ENCODE measurements at places on chromosomes 7 and 10. TPM values are rescaled to one million over a fixed set of nuclear protein-coding genes. Genes with fewer than 3 reads are reported as not detected.

DNA sequence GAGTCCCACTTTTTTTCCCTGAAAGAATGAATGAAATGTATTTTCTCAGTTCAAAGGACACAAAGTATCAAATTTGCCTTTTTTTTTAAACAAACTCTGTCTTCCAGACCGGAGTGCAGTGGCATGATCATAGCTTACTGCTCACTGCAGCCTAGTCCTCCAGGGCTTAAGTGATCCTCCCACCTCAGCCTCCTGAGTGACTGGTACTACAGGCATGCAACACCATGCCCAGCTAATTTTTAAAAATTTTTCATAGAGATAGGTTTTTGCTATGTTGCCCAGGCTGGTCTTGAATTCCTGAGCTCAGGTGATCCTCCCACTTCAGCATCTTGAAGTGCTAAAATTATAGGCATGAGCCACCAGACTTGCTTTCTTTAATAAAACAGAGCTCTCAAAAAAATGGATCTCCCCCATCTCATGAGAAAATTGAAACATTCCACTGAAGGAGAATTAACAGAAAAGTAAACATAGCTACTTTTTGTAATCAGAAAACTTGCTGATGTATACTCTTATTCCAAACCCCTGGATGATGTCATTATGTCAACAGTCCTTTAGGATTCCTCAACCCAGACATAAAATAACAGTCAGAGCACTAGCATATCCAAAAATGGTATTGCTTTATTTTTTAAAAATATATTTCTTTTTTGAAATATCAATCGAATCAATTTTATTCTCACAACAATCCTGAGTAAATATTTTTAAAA, 12.3 kb upstream of the TRDMT1 start:
- H3K36me3 ChIP-seq = no peaks in the 10 kb centered on the region
- H3K4me3 ChIP-seq = no peak overlapping the region
- H3K4me1 ChIP-seq = peaks cover 39% of the 10 kb centered on the region
- no peaks in the 10 kb centered on the region for H3K27me3 ChIP-seq
- DNase-seq = peak; percentile 56

DNA sequence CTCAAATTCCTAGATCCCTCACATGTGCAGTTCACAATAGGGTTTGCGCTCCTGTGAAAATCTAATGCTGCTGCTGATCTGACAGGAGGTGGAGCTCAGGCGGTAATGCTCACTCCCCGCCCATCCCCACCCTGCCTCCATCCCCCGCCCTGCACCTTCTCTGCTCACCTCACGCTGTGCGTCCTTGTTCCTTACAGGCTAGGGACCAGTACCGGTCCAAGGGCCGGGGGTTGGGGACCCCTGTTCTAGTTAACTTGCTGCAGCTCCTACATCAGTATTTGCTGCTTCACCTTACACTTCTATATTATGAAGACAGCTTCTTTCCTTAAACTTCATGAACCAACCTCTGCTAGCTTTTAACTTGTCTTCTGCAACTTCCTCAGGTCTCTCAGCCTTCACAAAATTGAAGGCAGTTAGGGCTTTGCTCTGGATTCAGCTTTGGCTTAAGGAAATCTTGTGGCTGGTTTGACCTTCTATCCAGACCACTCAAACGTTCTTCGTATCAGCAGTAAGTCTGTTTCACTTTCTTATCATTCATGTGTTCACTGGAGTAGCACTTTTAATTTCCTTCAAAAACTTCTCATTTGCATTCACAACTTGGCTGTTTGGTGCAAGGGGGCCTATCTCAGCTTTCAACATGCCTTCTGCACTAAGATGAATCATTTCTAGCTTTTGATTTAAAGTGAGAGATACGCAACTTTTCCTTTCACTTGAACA, 1.7 kb upstream of the TNKS2 start:
- no peak for DNase-seq
- H3K36me3 ChIP-seq = peaks cover under 1% of the 10 kb centered on the region
- peak overlapping the region; percentile 96 for H3K4me3 ChIP-seq
- no peaks in the 10 kb centered on the region for H3K27me3 ChIP-seq
- H3K27ac ChIP-seq = peak overlapping the region; percentile 83

GRCh38 chr7:146067880-146068279, 48.7 kb upstream of the CNTNAP2 start:
- H3K27me3 ChIP-seq = no peaks in the 10 kb centered on the region
- H3K27ac ChIP-seq = no peak overlapping the region
- no peak for DNase-seq
- H3K36me3 ChIP-seq = no peaks in the 10 kb centered on the region
- H3K4me1 ChIP-seq = no peaks in the 10 kb centered on the region

GRCh38 chr7:146090023-146090645, 26.5 kb upstream of the CNTNAP2 start:
- no peaks in the 10 kb centered on the region for H3K27me3 ChIP-seq
- DNase-seq = peak; percentile 49
- H3K4me3 ChIP-seq = no peak overlapping the region
- no peaks in the 10 kb centered on the region for H3K4me1 ChIP-seq

GRCh38 chr7:21984042-21984441, 38.3 kb upstream of the CDCA7L start:
- no peak overlapping the region for H3K4me3 ChIP-seq
- no peaks in the 10 kb centered on the region for H3K36me3 ChIP-seq
- no peaks in the 10 kb centered on the region for H3K4me1 ChIP-seq
- DNase-seq = no peak

DNA sequence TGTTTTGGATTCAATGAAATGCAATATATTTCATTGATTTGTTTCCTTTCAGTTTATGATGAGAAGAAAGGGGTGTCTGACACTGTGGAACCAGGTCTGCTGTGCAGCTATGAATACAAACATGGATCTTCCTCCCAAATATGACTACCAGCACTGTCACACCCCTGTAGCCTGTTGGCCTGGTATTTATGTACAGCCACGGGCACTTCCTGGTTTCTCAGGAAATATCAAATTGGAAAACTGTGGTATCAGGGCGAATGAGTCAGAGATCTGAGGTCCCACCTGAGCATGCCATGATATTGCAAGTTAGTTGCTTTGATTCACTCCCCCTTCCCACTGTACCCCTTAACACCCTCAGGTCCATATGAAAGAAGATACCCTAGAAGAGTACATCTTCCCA, 87.8 kb downstream of the DNMBP start:
- DNase-seq = peak; percentile 46
- no peak overlapping the region for H3K4me3 ChIP-seq
- H3K36me3 ChIP-seq = peaks cover 14% of the 10 kb centered on the region
- peak overlapping the region; percentile 88 for H3K27ac ChIP-seq
- peaks cover 59% of the 10 kb centered on the region for H3K4me1 ChIP-seq
- H3K27me3 ChIP-seq = no peaks in the 10 kb centered on the region

DNA sequence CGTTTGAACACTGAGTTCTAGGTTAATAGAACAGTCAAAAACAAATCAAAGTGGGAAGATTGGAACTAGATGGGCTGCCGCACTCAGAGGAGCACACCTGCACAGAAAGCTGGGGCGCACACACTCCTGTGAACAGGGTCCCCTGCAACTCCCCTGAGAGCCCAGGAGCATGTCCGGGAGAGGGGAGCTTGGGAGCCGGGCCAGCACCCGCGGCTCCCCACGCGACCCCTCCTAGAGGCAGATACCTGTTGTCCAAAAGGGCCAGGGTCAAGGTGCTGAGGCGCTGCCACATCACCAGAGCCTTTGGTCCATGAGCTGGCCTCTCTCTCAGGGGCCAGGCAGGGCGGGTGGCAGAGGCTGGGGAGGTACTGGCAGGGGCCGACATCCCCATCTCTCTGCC, 5.6 kb downstream of the NKX6-2 start:
- H3K27ac ChIP-seq = no peak overlapping the region
- DNase-seq = no peak
- no peak overlapping the region for H3K4me3 ChIP-seq
- no peaks in the 10 kb centered on the region for H3K4me1 ChIP-seq
- no peaks in the 10 kb centered on the region for H3K27me3 ChIP-seq

CDK1 gene
- total RNA-seq = 94.4 TPM

All from PC-9 (cell line).